ENCODE measurements at places on chromosomes 2 and 18.

DNA sequence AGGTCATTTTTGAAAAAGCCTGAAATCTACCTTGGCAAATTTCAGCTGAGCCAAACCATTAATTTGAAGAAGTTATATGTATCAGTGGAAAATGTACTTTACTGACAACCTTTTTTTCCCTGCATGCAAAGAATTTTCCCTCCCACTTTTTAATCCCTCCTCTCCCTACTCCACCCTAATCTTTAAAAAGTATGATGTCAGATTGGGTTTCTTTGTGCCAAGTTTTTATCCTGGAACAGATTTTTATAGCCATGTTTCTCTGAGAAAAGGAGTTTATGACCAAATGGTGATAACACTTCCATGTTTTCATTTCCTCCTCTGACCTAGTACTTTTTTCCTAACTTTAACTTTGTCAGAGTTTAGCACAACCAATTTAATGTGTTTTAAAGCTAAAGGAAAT lies 250.3 kb upstream of the FOSL2 start:
- peak; percentile 80 for DNase-seq

DNA sequence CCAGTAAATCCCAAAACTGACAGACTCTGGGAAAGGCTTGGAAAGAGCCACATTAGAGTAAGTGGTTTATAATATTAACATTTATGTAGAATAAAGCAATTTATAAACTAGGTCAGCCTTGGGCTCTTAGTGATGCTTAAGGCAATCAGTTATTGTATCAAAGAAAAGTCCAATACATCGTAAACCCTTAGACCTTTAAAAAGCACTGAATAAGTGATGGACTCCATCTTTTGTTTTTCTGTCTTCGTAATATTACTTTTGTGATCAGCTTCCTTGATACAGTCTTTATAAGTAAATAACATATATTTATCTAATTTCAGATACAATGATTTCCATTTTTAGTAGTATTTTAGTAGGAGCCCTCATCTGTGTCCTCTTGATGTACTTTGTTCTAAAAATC lies 28.7 kb downstream of the DDX1 start:
- no peak for DNase-seq

- DNase-seq, result peak; percentile 83
Measured at GRCh38 chr18:45775241-45775676, 50.2 kb upstream of the SIGLEC15 start.

GRCh38 chr18:27645929-27646328 lies 460.8 kb upstream of the CHST9 start:
- peak; percentile 2 for DNase-seq

All from fibroblast of the aortic adventitia (primary cell).